ENCODE measurements at places on chromosomes 12 and 14.

DNA sequence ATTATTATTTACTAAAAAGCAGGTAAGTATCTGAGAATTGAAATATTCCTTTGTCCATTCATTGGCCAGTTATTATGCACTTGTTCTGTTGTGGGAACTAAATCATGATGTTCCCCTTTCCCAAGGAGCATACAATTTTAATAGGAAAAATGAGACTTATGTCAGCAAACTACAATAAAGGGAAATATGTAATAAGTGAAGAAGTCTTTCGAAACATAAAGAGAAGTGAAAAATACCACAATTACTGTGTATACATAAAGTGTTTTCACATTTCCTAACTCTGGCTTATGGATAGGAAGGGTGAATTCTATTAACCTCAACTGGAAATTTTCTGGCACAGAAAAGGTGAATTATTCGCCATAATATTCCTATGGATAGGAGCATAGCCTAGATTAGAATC lies 78.4 kb upstream of the DNM1L start:
- no peak for DNase-seq

GRCh38 chr12:129605666-129606065 lies 298.2 kb downstream of the TMEM132D start:
- peak; percentile 73 for DNase-seq

- DNase-seq = peak; percentile 99
These were observed at the start of gene KRT80 for GRCh38 chr12:52191841-52192791. Gene KRT80, minus strand, starts transcription at chr12:52192014. Its CDS starts 112 bp downstream, at chr12:52191902.

DNA sequence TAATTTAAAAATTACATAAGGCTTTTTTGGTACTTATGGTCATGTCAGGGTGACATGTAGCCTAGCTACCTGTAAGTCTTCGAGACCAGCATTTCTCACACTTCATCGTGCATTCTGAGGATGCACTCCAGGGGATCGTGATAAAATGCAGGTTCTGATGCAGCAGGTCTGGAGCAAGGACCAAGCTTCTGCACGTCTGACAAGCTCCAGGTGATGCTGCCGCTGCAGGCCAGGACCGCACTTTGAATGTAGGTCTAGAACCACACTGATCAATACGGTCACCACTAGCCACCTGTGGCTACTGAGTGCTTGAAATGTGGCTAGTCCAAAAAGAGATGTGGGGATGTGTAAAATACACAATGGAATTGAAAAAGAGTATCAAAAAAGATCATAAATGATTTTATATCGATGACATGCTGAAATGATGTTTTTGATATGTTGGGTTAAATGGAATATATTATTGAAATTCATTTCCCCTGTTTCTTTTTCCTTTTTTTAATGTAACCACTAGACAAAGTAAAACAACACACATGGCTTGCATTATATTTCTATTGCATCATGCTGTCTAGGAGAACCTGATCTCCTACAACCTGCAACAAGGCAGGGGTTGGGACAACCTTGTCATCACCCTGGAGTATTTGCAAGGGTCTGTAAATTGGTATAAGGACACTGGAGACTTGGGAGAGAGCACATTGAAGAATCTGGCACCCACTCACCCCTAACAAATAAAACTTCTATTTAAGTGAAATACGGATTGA lies 142.4 kb downstream of the DPF3 start:
- DNase-seq = peak; percentile 71

DNA sequence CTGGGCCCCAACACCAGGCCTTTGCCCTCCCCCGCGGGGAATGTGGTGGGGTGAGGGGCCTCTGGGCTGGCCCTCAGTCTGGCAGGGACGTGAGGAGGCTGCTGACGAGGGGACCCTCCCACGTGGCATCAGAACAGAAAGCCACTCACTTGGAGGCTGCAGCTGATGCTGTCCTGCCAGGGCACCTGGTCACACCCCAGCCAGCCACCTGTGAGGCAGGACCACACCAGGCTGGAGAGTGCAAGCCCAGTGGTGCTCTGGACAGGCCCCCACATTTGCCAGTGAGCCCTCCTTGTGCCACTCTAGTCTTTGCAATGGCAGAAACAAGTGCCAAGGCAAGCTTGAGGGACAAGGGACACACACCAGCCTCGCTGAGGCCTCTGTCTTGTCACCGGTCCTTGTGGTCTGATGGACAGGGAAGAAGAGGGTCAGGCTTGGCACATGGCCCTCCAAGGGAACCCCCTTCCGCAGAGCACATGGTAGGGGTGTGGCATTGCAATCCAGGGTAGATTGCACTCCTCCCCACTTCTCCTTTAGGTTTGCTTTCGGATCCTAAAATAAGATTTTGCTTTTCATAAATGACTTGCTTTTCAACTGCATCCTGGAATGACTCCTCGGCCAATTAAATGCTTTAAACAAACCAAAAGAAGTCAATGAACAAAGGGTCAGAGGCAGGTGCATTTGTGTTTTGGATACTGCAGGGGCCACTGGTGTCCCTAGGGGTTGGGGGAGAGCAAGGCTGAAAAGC lies 53.7 kb downstream of the CCDC88C start:
- no peak for DNase-seq

- DNase-seq = no peak
These were observed 7.7 kb downstream of the WSB2 start for GRCh38 chr12:118053071-118053985.

DNA sequence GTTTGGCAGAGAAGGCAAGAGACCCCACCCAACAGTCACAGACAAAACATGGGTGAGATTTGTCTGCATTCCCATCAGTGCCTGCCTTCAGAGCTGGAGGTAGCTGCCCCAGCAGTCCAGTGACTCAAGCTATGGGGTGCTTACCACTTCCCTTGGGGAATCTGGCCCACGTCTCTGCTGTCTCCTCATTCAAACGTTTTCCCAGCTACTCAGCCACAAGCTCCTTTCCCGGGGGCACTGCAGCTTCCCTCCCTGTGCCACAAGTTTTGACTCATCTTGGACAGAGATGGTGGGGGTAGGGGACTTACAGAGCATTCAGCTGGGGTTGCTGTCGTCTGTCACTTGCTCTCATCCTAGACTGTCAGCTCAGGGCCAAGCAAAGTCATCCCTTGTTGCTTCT lies 66.6 kb downstream of the FBXL14 start:
- DNase-seq = peak; percentile 69

GRCh38 chr14:79639613-79640012 lies 571.7 kb downstream of the DIO2 start:
- no peak for DNase-seq

GRCh38 chr12:75892731-75893408 lies 138.7 kb downstream of the PHLDA1 start:
- peak; percentile 34 for DNase-seq

Data from adipocyte (in vitro differentiated cells).